Gastrocnemius medialis (tissue), 4 donors: ENCODE measurements at places on chromosomes 4 and X. TPM values are rescaled to one million over a fixed set of nuclear protein-coding genes. Genes with fewer than 3 reads are reported as not detected.

DNA sequence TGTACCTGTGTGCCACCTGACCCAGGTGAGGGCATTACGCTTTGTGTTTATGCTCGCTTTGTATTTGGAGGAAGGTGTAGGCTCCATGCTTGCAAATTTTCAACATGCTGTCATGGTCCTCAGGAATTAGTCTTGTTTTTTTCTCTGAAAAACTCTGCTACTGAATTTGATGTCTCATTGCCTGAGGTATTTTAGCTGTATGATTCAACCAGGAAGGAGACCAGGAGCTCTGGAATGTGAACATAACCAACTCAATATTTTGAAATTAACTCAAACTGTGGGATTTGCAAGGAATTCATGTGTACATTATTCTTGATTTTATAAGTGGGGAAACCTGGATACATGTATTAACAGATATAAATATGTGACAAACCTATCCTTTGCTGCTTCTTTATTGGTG is 134.1 kb downstream of the SLC4A4 start:
- no peaks in the 10 kb centered on the region for H3K27me3 ChIP-seq
- no peak overlapping the region for H3K4me3 ChIP-seq
- H3K4me1 ChIP-seq, result no peaks in the 10 kb centered on the region

DNA sequence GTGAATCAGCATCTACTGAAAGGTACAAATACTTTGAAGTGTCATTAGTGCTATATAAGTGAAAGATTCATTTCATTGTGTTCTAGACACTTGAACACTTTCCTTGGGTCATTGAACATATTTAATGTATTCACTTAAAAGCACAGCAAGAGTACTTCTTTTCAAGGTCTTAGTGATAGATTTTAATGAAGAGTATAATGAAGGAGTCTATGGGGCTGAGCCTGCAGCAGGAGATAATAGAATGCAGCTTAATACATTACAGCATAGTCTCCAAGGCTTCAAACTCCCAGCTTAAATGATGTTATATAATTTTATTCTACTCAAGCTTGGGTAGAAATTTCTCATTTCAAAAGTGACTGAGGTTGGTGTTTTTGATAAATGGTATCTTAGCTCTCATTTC is 66.1 kb upstream of the VEGFC start:
- no peak overlapping the region for H3K4me3 ChIP-seq
- no peak for DNase-seq
- no peaks in the 10 kb centered on the region for H3K27me3 ChIP-seq
- H3K4me1 ChIP-seq, result no peaks in the 10 kb centered on the region
- no peak overlapping the region for H3K27ac ChIP-seq
- H3K36me3 ChIP-seq, result no peaks in the 10 kb centered on the region

C4orf36 gene
- total RNA-seq, result not detected

PCDH11X gene
- not detected for total RNA-seq

- DNase-seq, result no peak
- no peaks in the 10 kb centered on the region for H3K4me1 ChIP-seq
- no peak overlapping the region for H3K27ac ChIP-seq
- no peaks in the 10 kb centered on the region for H3K36me3 ChIP-seq
- no peak overlapping the region for H3K4me3 ChIP-seq
- no peaks in the 10 kb centered on the region for H3K27me3 ChIP-seq
Observed at GRCh38 chr4:130542953-130543352, 1447.0 kb downstream of the C4orf33 start.

GRCh38 chr4:87745064-87745807 is 54.1 kb upstream of the IBSP start:
- no peaks in the 10 kb centered on the region for H3K27me3 ChIP-seq
- no peak for DNase-seq
- H3K4me3 ChIP-seq, result no peak overlapping the region
- no peaks in the 10 kb centered on the region for H3K36me3 ChIP-seq
- H3K27ac ChIP-seq, result no peak overlapping the region

DNA sequence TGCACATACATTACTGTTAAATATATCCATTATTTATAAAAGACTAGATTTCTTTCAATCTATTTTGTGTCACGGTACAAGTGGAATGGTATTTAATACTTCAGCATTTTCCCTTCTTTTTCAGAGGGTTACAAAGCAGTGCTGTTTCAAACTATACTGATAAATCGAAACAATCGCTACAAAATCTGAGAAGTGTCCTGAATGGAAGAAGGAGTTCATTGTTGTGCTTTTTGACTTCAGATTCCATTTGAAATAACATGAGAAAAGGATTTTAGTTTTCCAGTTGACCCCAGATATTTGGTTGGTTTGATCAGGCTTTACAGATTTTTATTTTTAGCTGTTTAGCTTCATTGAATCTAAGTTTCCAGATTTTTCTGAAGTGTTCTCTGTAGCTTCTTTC is 292.1 kb upstream of the ANKRD50 start:
- no peaks in the 10 kb centered on the region for H3K36me3 ChIP-seq
- H3K4me1 ChIP-seq, result no peaks in the 10 kb centered on the region
- no peaks in the 10 kb centered on the region for H3K27me3 ChIP-seq
- no peak for DNase-seq

OTC gene
- not detected for total RNA-seq

- H3K27ac ChIP-seq, result no peak overlapping the region
- H3K36me3 ChIP-seq, result no peaks in the 10 kb centered on the region
- no peak overlapping the region for H3K4me3 ChIP-seq
- no peaks in the 10 kb centered on the region for H3K4me1 ChIP-seq
Observed at GRCh38 chrX:113833096-113834055, 750.5 kb upstream of the HTR2C start.

DNA sequence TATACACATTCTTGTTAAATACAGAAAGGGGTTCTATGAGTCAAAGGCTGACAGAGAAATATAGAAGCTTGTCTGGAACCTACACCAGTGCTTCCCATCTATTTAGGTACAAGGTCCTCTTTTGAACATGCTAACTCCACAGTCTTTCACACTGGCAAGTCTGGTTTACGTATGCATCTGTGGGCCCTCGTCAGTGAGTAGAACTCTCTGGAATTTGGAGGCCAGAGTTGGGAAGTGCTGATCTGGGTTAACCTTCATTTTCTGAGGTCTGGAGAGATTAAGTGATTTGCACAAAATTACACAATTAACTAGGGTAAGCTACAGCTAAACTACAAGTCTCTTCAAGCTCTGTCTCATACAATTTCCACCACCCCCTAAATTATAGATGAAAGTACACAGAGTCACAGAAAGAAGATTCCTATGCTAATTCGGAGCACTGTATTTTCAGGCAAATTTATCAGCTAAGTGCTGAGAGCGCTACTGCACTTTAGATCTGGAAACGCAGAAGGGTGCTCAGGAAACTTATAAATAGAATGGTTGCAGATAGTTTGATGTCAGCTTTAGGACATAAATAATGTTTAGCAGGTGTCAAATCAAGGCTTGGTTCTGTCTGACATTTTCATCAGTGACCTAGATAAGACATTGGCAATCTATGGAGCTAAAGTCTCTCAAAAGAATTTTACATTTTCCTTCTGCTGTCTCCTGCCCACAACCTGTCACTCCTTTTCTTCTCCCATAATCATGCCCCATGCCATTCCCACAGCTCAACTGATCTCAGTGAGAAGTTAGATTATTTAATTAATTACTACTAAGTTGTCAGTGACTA is 43.0 kb upstream of the PDLIM5 start:
- H3K27me3 ChIP-seq, result no peaks in the 10 kb centered on the region
- no peaks in the 10 kb centered on the region for H3K36me3 ChIP-seq
- peak overlapping the region; percentile 88 for H3K27ac ChIP-seq
- peaks cover 51% of the 10 kb centered on the region for H3K4me1 ChIP-seq
- H3K4me3 ChIP-seq, result peak overlapping the region; percentile 5
- no peak for DNase-seq

GRCh38 chrX:137062915-137063617 is 29.3 kb upstream of the GPR101 start:
- DNase-seq, result no peak
- no peaks in the 10 kb centered on the region for H3K27me3 ChIP-seq
- H3K4me3 ChIP-seq, result no peak overlapping the region
- no peaks in the 10 kb centered on the region for H3K36me3 ChIP-seq
